ENCODE measurements at places on chromosomes 3 and 15.
A peak's percentile ranks its signal among the peaks of the same experiment; 100 is the strongest.

GRCh38 chr3:87426918-87427317 lies 150.5 kb upstream of the POU1F1 start:
- no peak for DNase-seq

DNA sequence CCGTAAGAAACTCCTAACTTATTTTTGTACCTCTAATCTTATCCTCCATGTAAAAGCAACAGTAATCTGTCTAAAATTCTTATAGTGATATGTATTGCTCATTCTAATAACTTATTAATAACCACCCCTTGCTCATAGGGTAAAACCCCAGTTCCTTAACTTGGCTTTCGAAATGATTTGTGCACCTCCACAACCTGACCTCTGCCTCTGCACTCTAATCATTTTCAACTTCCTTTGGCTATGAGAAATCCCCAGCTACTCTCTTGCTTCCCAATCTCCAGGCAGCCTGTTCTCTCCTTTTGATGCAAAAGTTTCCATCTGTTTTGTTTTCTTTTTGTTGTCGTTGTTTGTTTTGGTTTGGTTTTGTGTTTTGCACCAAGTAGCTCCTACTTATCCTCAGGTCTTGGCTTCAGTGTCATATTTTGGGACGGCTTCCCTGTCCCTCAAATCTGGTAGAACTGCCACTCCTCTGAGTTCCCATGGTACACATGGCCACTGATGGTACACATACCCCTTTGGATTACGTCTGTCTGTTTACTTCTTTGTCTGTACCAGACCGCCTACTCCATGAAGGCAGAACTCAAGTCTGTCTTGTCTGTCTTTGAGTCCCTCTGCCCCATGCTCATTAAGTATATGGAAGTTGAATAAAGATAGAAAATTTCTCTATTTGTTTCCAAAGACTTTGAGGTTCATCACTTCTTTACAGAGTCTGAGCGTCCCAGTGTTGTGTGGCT lies 105.6 kb upstream of the TGFBR2 start:
- no peak for DNase-seq

- no peak for DNase-seq
Observed at GRCh38 chr3:120147072-120147871, 53.0 kb upstream of the GSK3B start.

GRCh38 chr3:128227507-128227906 lies 74.2 kb downstream of the EEFSEC start:
- DNase-seq = no peak

- DNase-seq = no peak
Observed at GRCh38 chr15:36614016-36614415, 34.6 kb downstream of the CDIN1 start.

DNA sequence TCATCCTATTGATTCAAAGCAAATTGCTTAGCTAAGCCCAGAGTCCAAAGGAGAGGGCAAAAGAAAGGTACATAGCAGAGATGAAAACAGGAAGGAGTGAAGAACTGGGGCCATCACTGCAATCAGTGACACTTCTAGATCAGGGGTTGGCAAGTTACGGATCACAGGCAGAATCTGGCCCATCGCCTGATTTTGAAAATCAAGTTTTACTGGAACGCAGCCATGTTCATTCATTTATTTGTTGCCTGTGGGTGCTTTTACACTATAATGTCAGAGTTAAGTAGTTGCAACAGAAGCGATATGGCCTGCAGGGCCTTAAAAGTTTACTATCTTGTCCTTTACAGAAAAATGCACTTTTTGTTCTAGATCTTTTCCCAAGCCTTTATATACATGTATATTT lies 271.7 kb upstream of the TOPAZ1 start:
- no peak for DNase-seq

GRCh38 chr15:28885630-28886430 lies at the start of gene APBA2:
TSS of gene APBA2 (plus strand) at chr15:28885974. CDS start at chr15:29053885, 167,911 bp downstream.
- peak; percentile 42 for DNase-seq

- no peak for DNase-seq
Observed at GRCh38 chr3:118772547-118773011, 262.1 kb downstream of the IGSF11 start.

- no peak for DNase-seq
Observed at GRCh38 chr15:101112336-101113113, 139.3 kb downstream of the CHSY1 start.

GRCh38 chr3:153339065-153339464 lies 177.0 kb downstream of the RAP2B start:
- no peak for DNase-seq

GRCh38 chr3:190855151-190855550 lies 7.3 kb downstream of the GMNC start:
- no peak for DNase-seq

GRCh38 chr3:194872669-194872977 lies 186.9 kb downstream of the FAM43A start:
- DNase-seq = no peak

- no peak for DNase-seq
Observed at GRCh38 chr3:52890735-52891134, 6.6 kb downstream of the STIMATE start.

DNA sequence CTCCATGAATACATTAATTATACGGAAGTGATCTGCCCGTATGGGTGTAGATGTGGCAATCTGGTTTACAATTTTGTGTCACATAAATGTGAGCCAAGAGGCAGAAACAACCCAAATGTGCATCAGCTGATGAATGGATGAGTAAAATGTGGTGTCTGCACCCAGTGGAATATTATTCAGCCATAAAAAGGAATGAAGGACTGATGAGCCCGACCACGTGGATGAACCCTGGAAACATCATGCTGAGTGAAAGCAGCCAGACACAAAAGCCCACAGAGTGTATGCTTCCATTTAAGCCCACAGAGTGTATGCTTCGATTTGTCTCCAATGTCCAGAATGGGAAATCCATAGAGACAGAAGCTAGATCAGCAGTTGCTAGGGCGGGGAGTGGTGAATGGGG lies 27.6 kb upstream of the FBLN2 start:
- no peak for DNase-seq

- DNase-seq = no peak
Observed at GRCh38 chr15:40481341-40482074, 10.7 kb downstream of the CHST14 start.

GRCh38 chr3:150544726-150545125 lies 1.6 kb downstream of the SERP1 start:
- DNase-seq = no peak

DNA sequence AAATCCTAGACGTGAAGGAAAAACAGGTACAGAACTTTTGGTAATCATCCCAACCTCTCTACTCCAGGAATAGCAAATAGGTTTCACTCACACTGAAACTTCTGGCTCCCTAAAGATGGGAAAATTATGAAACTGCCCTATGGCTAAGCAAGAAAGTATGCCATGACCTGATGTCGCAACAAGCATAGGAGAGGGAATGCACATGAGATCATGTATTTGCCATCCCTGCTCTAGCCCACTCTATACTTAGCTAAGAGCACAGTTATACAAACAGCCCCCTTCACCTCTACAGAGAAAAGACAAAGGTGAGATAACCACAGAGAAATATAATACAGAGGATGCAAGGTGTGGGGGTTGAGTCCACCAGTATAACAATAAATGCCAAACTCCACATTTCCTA lies 102.7 kb downstream of the TBC1D5 start:
- no peak for DNase-seq
